Dermis blood vessel endothelial cell (primary cell): ENCODE measurements at places on chromosomes 6 and 20. TPM values are rescaled to one million over a fixed set of nuclear protein-coding genes. Genes with fewer than 3 reads are reported as not detected.

GRCh38 chr6:161319231-161319630 lies 45.4 kb upstream of the AGPAT4 start:
- DNase-seq, result no peak

GRCh38 chr6:36916126-36916525 lies 30.4 kb downstream of the C6orf89 start:
- no peak for DNase-seq

The MCCD1 gene
- total RNA-seq, result not detected in 2 replicates

The C6orf89 gene
- 27.7 and 35.8 TPM in 2 replicates for total RNA-seq

The PSMB9 gene
- 29.1 and 68.9 TPM in 2 replicates for total RNA-seq

The SCGN gene
- 0.17 TPM in 1 of 2 replicates, not detected in the other for total RNA-seq
